ENCODE measurements at places on chromosomes 12 and 14. TPM values are rescaled to one million over a fixed set of nuclear protein-coding genes. Genes with fewer than 3 reads are reported as not detected.

DNA sequence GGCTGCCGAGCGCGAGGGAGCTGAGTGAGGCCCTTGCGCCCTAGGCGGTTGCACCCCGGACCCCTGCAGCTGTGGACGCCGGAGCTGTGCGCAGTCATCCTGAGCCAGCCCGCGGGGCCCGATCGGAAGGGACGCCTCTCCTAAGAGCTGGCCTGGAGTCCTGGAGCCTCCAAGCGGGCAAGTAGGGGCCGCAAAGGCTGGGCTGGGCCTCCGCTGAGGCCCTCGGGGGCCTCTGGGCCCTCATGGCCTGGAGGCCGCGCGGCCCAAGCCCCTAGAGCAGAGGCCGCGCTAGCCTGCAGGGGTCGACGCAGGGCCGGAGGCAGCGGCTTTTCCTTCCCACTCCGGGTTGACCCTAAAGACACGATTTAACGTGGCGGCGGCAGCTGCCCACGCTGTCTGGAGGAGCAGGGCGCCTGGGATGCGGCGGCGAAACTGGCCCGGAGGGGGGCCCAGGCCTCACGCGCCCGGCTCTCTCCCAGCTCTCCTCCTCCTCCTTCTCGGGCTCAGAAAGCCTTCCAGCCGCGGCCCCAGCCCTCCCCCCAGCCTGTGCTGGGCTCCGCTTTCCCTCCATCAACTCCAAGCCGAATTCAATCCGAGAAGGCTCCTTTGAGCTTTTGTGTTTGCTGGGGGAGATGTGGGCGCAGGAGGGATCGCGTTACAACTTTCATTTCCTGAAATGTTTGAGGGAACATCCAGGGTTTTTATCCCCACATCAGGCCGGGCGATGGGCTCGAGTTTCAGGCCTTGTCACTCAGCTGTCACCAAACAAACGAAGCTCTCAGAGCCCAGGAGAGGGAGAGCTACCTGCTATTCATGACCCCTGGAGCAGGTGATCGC, 11.6 kb downstream of the SIX1 start:
- peak; percentile 47 for DNase-seq

DNA sequence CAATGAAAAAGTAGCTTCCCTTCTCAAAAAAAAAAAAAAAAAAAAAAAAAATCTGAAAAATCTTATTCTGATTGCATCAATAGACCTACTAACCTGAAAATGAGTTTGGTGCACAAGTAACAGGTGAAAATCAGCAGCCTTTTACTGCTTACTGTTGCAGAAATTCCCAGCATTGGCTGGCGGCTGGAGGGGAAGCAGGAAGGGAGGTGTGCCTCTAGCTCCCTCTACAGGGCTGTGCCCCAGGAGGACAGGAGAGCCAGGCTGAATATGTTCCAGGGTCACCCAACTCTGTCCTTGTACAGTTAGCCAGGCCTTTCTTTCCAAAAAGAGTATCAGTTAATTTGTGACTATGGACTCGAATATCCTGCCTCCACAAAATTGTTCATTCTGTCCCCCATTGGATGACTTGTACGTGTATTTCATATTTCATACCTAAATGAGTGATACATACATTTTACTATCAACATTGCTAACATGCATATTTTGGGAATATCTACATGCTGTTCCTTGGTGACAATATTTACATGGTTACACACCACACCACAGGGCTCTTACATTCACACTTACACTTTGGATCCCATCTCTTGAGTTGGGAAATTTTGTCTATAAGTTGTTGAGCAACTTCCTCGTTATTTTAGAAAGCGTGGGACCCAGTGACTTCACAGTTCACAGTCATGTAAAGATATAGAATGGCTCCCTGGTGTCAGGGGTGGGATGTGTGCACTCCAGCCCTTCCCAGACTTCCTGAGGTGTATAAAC, 124.8 kb downstream of the SAMD4A start:
- DNase-seq: peak; percentile 78

DNA sequence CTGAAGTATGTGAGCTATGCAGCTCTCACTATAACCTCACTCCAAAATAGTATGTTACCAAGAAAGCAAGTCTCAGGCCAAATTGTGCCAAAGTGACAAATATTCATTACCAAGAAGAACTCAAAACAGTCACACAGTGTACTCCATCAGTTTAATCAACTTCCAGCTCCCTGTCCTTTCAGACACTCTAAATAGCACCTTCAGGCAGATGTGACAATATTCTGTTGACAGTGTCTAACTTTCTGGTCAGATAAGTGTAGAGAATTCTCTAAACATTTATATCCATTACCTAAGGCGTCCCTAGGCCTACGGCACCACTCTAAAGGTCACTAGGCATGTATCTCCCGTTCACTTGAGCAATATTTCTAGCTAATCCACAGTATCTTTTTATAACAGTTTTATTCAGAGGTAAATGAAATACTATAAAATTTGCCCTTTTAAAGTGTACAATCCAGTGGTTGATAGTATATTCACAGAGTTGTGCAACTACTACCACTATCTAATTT, 21.7 kb downstream of the CPNE8 start:
- no peak for DNase-seq

DNA sequence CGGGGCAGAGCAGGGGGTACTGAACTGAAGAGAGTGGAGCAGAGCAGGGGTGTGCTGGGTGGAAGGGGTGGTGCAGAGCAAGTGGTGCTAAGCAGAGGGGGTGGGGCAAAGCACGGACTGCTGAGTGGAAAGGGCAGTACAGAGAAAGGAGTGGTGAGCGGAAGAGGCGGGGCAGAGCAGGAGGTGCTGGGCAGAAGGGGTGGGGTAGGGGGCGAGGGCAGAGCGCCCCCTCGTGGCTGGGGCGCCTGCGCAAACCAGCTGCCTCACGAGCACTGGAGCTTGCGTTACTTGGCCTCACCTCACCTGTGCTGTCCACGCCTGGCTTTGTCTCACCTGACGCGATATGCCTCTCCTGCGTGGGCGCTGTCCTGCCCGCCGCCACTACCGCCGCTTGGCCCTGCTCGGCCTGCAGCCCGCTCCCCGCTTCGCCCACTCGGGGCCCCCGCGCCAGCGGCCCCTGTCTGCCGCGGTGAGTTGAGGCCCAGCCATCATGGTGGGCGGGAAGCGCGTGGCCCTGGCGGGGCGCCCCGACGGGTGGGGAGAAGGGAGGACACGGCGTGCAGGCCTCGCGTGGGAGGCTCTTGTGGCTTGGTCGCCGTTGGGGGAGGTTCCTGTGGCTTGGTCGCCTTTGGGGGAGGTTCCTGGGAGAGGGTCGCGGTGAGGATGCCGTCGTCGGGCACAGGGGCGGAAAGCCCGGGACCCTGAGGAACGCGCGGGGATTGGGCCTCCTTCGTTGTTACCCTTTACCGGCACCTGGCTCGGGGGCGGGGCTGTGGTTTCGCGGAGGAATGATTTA, at the start of gene COX8C:
Gene COX8C, plus strand, starts transcription at position 257 of the 796 bp plus-strand sequence. Its CDS starts 87 bp downstream, at position 344.
- no peak for DNase-seq

DNA sequence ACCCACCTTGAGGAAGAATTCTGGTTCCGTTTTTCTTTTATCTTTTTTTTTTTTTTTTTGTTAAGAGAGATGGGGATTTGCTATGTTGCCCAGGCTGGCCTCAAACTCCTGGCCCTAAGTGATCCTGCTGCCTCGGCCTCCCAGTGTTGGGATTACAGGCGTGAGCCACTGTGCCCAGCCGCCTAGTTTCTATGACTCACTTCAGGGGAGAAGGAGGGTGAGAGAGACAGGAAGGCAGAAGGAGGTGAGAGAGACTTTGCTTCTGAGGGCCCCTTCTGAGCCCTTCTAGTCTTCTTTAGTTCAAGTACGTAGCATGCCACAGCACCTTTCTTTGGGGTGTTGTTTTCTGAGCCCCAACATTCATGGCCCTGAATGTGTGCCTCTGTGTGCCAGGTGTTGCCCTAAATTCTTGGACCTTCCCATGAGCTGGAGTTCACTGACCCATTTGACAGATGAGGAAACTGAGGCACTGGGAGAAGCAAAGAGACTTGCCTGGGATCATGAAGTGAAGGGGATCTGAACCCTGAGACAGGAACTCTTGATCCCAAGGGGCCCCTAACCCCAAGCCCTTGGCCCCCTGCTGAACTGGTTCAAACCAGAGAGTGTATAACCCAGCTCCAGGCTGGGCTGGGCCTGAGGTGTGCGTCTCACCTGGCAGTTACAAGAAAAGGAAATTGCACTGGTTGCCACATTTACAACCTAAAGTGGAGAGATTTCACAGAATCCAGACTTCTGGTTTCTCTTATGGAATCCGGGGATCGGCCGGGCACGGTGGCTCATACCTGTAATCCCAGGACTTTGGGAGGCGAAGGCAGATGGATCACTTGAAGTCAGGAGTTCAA, 20.8 kb downstream of the SH2B3 start:
- DNase-seq: peak; percentile 47

DNA sequence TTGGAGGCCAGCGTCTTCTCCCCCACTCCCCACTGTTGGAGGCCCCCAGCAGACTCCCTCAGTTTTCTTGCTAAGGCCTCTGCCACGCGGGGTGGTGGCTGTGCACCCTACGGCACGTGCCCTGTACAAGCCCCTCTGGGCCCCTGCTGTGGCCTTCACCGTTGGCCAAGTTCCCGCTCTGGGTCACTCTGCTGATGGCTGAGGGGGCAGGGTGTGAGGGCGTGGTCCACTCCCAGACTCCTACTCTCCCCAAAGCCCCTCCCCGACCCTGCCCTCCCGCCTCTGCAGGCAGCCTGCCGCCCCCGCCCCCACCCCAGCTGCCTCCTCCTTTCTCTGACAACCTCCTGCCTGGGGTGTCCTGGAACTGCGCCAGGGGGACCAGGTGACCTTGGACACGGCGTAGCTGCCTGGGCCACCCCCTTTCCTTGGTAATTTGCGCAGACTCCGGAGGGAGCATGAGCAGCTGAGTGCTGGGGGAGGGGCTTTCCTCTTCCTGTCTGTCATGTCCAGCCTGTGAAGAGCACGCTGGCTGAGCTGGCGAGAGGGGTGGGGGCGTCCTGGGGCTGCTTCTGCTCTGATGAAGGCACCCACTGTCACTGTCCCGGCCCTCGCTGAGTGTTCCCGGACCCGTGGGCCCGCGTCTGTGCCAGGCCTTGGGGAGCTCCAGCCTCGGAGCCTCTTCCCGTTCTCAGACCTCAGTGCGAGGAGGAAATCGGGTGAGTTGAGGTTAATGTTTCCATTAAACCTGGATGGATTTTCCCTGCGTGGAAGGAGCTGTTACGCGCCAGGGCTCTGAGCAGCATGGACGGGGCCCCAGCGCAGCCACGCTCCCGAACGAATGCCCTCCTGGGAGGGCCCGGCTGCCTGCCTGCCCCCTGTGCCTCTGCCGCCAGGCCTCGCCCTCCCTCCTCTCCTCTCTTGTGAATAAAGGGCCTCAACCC, 85.0 kb downstream of the KIF26A start:
- DNase-seq: no peak

GRCh38 chr14:89892953-89893352, 61.6 kb downstream of the EFCAB11 start:
- DNase-seq: no peak

DNA sequence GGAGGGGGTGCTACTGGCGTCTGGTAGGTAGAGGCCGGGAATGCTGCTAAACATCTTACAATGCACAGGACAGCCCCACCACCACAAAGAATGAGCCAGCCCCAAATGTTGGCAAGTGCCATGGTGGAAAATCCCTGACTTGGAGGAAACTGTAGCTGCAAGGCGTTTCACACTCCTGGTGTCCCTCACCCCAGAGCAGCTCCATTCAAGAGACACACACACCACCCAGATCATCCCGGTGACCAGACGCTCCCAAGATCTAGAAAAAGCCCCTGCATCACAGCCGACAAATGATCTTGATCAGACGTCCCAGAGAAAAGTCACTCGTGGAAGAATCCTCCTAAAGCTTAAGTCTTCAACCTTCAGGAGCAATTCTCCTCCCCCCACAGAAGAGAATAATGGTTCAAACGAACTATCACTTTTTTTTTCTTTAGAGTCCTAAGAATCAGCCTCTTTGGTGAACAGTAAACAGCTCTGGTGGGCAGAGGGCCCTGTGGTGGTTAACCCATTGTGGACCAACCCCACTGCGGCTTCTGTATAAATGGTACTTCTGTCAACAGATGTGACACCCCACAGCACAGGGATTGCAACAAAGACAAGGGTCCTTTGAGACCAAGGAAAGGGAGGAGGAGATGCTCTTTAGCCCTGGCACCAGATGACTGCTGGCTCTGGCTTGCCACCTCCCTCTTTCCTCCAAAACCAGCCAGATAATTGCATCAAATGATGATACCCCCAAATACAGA, 2.7 kb downstream of the GLTP start:
- no peak for DNase-seq

DNA sequence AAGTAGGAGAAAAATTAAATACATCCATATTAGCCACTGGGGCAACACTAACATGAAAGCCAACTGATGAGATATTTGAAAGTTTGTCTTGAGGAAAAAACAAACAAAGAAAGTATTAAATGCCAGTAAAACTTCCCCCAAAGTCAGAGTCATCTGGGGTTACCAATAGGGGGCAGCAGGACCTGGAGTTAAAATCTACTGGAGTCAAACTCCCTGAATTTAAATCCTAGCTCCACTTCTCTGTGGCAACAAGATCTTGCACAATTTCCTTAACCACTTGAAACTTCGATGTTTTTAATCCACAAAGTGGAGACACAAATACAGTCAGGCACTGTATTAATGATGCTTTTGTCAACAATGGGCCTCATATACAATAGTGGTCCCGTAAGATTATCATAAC, 14.4 kb downstream of the PLEKHG7 start:
- peak; percentile 15 for DNase-seq

GRCh38 chr14:105085766-105086165, 20.5 kb upstream of the GPR132 start:
- no peak for DNase-seq

DNA sequence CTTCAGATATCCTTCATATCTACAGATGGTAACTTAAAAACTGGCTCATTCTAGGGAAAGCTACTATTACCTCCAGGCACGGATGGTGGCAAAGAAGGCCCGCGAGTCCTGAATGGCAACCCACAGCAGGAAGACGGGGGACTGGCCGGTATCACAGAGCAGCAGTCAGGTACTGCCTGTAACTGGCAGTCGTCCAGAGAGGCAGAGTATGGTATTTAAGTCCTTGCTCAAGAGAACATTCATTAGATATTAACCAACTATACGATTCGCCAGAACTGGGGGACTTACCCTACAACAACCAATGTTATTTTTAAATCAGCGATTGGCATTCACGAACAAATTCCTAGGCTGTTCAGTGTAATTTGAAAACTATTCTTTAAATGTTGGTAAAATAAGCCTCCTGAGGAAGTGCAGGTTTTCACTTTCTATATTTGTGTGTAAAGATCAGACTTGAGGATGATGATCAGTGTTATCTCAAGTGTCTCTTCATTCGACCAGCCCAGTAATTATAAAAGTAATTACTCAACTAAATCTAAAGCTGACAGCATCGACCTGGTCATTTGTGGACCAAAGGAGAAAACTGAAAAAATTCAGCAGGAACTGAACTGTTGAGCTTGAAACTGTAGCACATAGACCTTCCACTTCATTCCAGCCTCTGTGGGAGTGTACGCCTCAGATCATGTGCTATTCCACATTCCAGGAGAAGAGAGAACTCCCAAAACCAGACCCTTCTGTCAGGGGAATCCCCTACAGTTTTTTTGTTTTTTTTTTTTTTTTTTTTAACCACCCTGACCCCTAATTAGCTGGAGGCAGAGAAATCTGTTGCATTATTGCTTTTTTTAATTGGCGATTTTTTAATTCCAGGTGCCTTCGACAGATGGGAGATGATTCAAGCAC, 75.6 kb downstream of the ESR2 start:
- peak; percentile 19 for DNase-seq

The TAS2R8 gene
- not detected for total RNA-seq

The SLC10A1 gene
- total RNA-seq: not detected

The SERPINA10 gene
- not detected for total RNA-seq

Data from fibroblast of lung (primary cell).